Activated naive CD8-positive, alpha-beta T cell treated with anti-CD3 and anti-CD28 coated beads, Interleukin-2, amount 10 ng/mL, durations not matched to agents 7 days and 5 days (primary cell): ENCODE measurements at places on chromosomes 16 and 17.

DNA sequence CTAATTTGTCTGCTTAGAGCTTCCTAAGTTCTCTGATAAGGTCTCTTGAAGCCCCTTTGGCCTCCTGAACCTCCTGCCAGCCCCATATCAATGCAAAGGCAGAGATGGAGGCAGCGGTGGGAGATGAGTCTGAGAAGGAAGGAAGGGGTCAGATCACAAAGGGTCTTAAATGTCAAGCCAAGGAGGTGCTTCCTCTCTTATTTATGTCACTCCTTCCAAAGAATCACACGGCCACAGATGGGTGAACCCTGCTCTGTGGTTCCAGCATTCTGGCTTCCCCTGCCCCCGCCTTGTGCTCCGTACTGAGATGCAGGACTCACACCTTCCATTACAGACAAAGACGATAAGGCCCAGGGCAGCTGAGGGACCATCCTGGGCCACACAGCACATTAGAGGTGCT is 96.3 kb downstream of the GSG1L start:
- no peak for DNase-seq

DNA sequence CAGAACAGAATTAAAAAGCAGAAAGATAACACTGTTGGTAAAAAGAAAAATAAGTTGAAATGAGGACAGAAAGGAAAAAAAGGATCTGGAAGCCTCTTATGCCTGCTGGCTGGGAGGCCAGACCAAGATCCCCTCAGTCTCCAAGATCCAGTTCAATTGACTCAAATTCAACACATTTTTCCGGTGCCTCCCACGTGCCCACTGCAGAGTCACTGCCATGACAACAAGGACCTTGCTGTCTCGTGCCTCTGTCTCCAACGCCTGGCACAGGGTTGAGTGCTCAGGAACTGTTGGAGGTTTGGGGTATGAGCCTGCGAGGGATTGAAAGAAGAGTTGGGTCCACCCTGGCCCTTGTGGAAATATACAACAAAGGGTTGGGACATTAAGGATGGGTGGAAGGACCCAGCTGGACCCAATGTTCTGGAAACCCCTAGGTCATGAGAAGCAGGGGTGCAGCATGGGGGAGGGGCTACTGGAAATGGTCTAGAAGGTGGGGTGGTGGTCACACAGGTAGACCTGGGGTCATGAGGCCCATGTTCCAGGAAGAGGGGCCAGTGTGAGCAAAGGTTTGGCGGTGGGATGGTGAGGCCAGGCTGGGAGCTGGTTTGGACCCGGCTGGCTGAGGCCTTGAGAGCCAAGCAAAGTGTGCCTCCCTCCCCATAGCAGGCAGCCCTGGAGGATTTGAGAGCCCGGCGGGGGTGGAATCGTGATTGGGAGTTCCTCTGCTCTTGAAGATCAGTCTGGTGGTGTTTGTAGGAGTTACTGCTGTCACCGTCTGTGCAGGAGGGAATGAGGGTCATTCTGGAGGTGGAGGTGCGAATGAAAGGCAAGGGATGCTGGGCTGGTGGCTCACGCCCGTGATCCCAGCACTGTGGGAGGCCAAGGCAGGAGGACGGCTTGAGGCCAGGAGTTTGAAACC is 1.3 kb downstream of the IL34 start:
- no peak for DNase-seq

DNA sequence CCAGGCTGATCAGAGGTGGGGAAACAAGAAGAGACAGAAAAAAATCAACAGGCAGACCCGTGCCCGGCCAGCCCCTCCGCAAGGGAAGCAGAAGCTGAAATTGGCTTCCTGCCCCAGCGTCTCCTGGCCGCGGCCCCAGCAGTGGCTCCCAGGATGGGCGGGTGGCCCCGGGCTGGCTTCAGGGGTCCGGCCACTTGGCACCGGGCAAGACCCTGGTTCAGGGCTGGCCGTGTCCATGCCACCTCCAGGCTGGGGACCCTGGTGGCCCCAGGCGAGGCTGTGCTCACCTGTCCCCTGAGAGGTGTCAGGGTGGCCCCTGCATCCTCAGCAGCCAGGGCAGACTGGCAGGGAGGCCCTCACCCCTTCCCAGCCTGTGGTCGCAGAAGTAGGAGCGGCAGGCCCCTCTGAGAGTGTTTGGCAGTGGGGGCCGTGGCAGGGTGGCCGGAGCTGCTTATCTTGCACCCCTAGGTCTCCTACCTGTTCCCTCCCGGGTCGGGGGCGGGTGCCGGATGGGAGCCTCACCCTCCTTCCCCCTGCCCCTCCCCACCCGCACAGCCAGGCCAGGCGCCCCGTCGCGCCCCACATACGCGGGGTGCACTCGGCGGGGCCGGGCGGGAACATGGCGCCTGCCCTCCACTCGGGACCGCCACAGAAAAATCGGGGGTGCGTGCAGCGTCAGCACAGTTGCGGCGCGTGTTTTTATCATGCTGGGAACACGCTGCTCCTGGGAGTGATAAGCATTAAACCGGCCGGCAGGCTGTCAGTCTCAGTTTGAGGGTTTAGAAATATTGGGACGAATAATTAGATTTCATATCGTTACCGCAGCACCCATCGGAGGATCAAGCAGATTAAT is 46.7 kb upstream of the ZC3H18 start:
- no peak for DNase-seq

DNA sequence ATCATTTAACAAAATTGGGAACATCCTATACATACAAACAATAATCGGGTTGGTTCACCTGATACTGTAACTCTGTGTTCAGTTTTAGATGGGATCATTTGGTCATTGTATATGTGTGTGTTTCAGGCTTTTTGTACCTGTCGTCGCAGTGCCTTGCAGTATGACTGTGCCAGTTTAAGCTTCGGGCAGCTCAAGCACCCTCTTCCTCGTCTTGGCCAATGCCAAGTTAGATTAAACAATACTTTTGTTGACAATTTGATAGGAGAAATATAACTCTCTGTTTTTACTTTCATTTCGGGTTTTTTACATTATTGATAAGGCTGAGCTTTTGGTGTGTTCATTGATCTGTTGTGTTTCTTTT is 37.0 kb upstream of the ARHGAP17 start:
- DNase-seq, result no peak

- DNase-seq, result no peak
Measured at GRCh38 chr16:31696968-31697743, 169.5 kb downstream of the AHSP start.
